Stimulated activated effector memory CD8-positive, alpha-beta T cell treated with anti-CD3 and anti-CD28 coated beads, Interleukin-12 subunit alpha, Interleukin-12 subunit beta, amount 100 ng/mL, for 72 hours (primary cell): ENCODE measurements at places on chromosomes 2 and 18.

DNA sequence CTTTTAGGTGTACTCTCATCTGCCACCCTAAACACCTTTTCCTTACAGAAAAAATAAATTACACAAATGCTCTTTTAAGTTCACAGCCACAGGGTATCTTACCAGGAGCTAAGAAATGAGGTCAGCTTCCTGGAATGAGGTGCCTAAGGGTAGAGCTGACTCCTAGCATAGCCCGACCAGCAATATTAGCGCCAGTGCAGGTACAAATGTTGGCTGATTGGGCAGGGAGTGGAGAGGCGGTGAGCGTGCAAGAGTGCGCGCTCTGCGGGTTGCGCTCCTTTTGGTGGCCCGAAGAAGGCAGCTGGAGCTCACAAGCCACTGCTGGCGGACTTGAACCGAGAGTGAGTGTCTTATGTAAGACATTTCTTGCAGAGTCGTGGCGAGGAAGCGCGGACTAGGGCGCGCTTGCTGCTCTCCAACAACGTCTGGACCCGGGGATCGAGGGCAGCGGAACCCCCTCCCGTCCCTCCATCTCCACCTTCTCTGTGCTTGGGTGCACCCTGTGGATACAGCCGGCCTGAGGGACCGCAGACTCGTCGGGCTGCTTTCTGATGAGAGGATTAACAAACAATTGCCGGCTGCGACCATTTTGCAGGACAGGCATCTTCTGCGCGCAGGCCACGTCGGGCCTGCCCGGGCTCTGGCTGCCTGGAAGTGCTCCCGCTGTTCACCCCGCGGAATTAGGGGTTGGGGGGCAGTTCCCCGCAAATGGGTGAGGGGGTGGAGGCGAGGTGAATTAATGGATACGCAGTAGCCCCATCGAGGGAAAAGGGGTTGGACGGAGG lies 17.3 kb downstream of the BOLA3 start:
- DNase-seq = no peak

GRCh38 chr2:175597286-175597685 lies 404.8 kb downstream of the LNPK start:
- DNase-seq = no peak

DNA sequence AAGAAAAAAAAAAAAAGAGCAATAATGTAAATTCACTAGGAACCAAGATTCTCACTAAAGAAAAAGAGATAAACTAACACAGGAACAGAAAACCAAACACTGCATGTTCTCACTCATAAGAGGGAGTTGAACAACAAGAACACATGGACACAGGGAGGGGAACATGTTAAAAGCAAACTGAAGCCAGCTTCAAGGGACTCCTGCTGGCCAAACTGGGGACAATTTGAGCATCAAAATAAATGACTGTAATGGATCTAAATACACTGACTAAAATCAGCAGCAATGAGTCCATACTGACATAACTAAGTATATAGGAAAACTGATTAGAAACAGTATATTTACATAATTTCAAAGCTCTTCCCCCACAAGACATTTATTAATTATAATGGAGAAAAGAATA lies 73.0 kb downstream of the FARSB start:
- no peak for DNase-seq

- no peak for DNase-seq
Observed at GRCh38 chr2:241064008-241064801, 37.9 kb downstream of the MTERF4 start.

DNA sequence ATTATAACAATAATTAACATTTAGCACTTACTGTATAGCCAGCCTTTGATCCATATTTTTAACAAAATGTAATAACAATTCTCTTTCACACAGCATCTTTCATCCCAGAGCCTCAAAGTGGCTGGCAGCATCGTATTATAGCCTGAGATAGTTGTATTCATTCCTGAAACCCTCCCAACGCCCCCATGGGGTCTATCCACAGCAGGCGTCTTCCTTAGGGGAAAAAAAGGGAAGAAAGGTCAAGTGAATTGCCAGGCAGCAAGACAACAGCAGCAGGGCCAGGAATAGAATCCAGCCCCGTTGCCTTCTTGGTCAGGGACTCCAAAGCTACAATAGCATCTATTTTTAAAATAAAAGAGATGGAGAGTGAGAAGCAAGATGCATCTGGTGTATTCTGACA lies 424.4 kb upstream of the ID2 start:
- no peak for DNase-seq

GRCh38 chr18:31760695-31761094 lies at the start of gene SLC25A52:
SLC25A52 (minus strand) TSS chr18:31760880; CDS start chr18:31760661, 219 bp downstream.
- DNase-seq = no peak

- no peak for DNase-seq
Observed at GRCh38 chr2:33786881-33787280, 187.8 kb upstream of the FAM98A start.

- DNase-seq = peak; percentile 62
Observed at GRCh38 chr2:10303181-10303693, 533 bp downstream of the HPCAL1 start.

DNA sequence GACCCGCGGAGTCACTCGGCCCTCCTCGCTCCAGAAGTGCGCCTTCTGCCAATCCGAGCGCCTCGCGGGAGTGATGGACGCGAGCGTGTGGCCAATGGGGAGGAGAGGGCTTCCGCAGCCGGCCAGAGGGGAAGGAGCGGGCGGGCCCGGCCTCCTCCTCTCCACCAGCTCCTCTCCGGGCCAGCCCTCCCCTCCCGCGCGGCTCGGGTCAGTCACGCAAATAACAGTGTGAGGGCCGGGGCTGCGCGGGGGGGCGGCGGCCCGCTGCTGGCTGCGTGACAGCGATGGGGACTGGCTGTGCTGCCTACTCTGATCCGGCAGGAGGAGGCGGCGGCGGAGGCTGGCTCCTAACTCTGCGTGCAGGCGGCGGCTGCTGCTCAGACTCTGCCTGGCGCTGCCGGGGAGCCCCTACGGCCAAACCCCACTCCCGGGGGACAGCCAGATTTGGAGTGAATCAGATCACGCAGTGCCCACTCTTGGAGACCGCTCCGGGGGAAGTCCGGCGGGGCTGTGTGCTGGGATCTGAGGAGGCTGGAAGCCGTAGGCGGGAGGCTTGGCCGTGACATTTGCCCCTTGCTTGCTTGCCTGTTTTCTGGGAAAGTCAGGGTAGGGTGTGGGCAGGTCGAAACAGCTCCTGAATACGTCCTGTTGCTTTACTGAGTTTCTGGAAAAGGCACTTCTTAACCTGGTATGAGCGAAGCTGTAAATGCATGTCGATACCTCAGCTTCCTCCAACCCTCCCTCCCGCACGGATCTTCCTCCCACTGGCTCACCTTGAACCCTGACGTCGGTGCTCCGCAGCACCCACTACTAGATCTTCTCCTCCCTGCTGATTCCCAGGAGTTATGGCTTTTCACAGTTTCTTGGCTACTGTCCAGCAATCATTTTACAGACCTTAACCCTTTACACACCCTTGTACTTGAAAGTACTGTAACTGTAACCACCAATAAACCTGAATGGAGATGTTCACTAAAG lies 97.9 kb upstream of the SERTAD2 start:
- DNase-seq = peak; percentile 97

GRCh38 chr2:126748188-126748760 lies 92.3 kb downstream of the GYPC start:
- peak; percentile 45 for DNase-seq

DNA sequence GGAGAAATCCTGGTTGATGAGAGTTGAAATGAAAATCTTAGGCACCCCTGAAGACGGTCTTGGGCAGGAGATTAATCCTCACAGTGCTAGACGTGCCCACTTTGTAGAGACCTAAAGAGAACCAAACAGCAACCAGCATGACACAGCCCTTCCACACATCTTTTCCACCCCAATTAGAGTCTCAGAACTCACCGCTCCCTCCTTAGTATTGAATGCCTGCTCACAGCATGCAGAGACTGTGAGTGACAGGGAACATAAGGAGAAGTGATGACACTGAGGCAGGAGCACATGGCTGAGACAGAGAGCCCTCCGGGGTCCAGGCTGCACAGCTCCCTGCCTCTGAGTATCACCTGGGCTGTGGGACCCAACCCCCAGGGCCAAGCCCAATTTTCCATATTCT lies 367.6 kb downstream of the EIPR1 start:
- no peak for DNase-seq

GRCh38 chr2:178530625-178531142 lies 50.4 kb downstream of the PLEKHA3 start:
- DNase-seq = peak; percentile 70

DNA sequence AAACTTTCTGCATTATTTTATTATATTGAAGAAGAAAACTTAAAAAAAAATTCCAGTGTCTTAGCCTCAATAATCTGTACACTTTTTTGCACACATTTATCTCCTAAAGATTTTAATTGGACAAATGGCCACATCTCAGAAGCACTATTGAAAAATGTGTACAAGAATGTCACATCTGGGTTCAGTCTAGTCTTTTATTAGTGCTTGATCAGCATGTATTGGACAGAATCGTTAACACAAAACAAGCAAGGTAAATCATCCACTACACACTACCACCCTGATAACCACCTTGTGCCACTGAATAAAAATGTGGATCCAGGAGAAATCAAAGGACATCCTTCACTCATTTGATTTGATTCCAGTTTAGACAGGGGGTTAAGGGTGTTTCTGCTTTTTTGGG lies 554.8 kb downstream of the ARHGAP15 start:
- DNase-seq = no peak

- DNase-seq = no peak
Observed at GRCh38 chr18:76936877-76937276, 114.5 kb downstream of the ZNF236 start.

GRCh38 chr2:202695166-202695565 lies 60.4 kb downstream of the FAM117B start:
- DNase-seq = no peak

DNA sequence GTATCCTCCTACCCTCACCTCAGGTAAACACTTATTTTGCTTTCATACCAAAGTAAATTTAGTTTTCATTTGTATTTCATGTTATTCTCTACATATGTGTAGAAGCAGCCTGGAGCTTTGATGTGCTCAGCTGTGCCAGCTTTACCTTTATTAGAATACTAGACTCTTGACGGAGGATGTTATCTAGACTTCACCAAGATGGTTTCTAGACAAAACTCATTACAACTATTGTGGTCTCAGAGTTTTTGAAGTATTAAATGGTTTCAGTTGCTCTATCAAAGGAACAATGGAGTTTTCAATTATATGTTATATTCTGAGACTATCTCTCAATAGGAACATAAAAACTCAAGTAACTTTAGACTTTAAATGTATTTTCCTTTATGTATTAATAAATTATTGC lies 5.0 kb upstream of the IL18RAP start:
- DNase-seq = no peak

GRCh38 chr2:148867079-148867769 lies 7.8 kb upstream of the KIF5C start:
- no peak for DNase-seq

GRCh38 chr2:155689791-155690190 lies 642.7 kb downstream of the NR4A2 start:
- no peak for DNase-seq

DNA sequence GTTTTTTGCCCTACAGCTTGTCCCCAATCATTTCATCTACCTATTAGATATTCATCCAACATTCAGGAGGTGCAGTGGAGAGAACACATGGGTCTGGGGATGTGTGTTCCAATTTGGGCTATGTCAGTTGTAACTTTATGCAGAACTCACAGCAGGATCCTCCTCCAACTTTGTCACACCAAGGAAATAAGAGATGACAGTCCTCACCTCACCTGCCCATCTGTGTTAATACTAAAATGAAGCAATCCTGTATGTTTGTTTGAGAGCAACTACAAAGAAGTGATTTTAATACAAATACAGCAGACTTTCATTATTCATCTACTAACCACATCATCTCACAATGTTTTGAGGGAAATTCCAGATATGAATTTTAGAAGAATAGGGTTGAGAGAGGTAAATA lies 126.7 kb downstream of the ARHGAP15 start:
- no peak for DNase-seq

DNA sequence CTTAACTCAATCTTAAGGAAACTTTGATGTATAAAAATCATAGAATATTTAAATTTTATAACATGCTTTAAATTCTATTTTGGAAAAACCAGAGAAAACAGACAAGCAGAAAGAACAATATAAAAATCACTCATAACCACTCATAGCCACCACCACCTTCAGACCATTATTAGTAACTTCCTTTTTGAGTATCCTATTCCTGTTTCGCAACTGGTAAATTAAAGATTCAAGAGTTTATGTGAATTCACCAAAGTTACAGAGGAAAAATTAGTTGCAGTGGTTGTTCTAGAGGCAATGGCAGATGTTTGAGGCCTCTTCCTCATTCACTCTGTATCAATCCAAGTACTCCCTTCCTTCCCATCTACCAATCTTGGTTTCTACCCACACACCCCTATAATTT lies 49.3 kb upstream of the PROKR1 start:
- DNase-seq = no peak

DNA sequence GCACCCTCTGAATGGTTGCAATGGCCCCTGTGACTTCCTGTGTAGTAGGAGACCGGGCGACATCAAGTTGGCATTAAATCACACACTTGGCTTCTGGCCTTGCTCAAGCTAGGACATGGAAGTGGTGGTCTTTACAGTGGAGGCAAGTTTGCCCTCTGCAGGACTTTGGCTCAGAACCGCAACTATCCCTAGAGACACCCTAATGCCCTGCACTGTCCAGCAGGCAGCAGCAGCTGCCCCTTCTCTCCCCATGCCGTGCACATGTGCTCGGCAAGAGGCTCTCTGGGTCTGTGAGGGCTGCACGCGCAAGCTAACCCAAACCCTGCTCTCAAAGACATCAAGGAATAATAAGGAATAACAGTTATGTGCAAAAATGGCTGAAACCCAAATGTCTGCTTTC lies 106.5 kb downstream of the COL6A3 start:
- DNase-seq = no peak

DNA sequence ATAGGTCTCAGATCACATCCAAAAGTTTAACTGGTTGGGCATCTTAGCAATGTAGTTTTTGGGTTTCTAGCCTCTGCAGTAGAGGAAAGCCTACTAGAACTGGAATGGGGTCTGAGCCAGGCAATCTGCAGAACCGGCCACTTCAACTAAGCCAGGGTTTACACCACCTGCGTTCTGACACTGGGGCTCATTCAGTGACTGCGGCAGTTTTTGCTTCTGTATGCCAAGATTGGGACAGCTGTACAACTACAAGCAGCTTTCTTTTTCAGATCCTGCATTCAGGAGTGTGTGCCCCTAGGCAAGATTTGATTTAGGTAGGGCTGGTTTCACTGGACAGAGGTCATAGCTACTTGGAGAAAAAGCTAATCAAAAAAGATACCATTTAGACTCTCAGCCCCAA lies 43.7 kb upstream of the IGFBP5 start:
- no peak for DNase-seq

DNA sequence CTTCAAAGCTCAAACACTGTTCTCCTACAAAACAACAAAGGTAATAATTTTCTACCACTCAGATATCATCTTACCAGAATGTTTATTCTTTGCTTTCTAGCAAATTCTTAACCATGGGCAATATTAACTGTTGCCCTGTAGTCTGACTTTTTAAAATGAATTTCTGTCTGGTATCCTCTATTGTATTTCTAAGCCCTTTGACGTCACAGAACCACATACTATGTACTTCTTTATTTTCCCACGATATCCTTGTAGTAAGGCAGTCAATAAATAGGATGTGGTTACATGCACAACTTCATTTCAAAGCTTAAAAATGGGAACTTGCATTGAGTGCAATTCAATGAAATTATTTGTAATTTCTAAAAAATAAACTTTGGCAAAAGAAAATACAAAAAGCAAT lies 58.7 kb downstream of the THADA start:
- DNase-seq = no peak

GRCh38 chr2:230909841-230910545 lies 15.0 kb downstream of the GPR55 start:
- DNase-seq = no peak
